CD4-positive, alpha-beta T cell treated with Interleukin-15 for 4 hours (primary cell): ENCODE measurements at places on chromosomes 6 and 20.

DNA sequence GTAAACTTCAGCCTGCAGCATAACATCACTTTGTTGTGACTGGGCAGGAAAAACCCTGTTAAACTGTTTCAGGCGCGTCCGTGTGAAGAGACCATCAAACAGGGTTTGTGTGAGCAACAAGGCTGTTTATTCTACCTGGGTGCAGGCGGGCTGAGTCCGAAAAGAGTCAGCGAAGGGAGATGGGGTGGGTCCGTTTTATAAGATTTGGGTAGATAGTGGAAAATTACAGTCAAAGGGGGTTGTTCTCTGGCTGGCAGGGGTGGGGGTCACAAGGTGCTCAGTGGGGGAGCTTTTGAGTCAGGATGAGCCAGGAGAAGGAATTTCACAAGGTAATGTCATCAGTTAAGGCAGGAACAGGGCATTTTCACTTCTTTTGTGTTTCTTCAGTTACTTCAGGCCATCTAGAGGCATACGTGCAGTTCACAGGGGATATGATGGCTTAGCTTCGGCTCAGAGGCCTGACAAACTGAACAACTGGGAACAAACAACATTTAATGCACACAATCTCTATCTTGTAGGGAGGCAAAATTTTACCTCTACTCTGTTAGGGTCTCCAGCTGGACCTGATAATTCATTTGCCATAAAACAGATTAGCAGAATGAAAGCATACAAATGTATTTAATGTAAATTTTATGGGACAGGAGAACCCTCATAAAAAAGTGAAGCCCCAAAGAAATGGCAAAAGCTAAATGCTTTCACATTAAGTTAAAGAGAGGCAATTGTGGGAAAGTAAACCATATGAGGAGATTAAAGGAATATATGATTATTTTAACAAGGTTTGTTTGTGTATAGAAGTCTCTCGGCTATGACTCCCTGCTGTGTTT, 58.3 kb upstream of the HFE start:
- no peak for DNase-seq

GRCh38 chr20:10179574-10180298, 38.9 kb upstream of the SNAP25 start:
- no peak for DNase-seq

- no peak for DNase-seq
Measured at GRCh38 chr6:140542863-140543262, 1168.4 kb upstream of the CITED2 start.

GRCh38 chr6:148509800-148510581, 167.4 kb downstream of the SASH1 start:
- DNase-seq, result no peak

DNA sequence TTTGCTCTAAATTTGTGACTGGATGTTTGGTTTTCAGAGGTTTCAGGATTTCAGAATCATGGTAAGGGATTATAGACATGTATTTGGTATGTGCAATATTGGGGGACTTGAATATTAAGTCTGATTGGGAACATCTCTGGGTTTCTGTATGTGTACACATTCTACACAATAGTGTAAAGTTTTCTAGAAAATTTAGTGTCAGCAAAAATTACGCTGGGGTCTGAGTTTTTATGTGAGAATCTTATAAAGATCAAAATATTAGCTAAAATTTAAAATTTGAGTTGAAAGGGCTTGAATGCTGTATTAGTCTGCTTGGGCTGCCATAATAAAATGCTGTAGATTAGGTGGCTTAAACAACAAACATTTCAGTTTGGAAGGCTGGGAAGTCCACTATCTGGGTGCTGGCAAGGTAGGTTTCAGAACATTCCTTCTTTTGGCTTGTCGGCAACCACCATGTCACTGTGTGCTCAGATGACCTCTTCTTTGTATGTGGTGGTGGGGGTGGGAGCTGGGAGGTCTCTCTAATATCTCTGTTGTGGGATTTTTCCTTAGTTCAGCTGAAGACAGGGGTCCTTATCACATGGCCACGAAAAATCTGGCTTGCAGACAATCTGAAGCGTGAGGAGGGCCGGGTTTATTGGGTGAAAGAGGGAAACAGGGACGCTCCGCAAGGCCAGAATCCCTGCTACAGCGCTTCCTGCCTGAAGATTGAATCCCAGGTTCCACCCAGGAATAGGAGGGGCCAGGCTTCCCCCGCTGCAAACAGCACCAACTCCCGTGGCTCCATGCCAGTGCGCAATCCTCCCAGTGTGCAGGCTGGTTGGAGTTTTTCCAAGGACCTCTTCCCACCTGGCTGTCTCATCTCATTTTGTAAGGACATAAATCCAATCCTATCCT, 299.7 kb downstream of the PLCB1 start:
- no peak for DNase-seq

GRCh38 chr6:158058171-158058651, 76.5 kb downstream of the SYNJ2 start:
- DNase-seq, result no peak

- no peak for DNase-seq
Measured at GRCh38 chr6:8888468-8888867, 453.1 kb upstream of the SLC35B3 start.

- no peak for DNase-seq
Measured at GRCh38 chr6:112224088-112224487, 30.3 kb downstream of the LAMA4 start.

DNA sequence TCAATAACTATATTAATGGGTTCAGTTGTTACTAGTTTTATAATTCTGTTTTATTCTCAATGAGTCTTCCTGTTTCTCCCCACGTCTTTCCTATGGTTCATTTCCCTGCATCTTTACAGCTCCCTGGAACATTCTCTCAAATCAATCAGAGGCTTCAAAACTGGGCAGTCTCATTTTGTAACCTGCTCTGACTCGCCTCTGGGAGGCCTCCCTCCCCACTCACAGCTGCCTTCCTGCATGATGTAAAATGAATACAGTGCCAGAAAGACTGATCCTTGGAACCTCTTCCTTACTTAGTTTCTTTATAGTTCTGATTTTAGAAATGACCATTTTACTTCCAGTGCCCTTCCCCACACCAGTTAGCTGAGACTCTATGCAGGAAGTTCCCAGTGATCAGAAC, 103.9 kb downstream of the ESR1 start:
- DNase-seq, result no peak

DNA sequence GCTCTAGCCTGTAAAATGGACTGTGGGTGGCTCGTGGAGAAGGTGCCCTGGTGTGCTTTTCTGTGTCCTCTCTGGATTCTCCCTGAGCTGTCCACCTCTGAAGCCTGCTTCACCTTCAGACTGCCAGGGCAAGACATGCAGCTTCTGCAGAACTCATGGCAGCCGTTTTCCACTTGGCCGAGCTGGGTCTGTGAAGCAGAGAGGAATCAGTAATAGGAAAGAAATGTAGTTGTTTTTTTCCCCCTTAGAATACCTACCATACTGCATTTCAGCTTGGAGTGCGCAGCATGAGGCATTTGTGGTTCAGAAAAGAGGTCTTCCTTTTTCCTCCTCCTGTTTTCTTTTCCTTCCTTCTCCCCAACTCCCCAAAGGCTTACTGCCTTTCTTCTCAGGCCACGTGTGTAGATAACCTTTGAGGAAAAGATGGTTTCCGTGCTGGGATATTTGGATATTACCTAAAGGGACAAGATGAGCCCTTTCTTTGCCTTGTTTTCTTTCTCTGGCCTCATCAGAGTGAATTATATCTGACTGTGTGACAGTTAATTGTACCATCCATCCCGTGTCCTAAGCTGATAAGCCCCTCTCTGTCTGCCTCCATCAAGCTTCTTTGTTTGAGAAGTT, 39.4 kb downstream of the RREB1 start:
- DNase-seq, result no peak

DNA sequence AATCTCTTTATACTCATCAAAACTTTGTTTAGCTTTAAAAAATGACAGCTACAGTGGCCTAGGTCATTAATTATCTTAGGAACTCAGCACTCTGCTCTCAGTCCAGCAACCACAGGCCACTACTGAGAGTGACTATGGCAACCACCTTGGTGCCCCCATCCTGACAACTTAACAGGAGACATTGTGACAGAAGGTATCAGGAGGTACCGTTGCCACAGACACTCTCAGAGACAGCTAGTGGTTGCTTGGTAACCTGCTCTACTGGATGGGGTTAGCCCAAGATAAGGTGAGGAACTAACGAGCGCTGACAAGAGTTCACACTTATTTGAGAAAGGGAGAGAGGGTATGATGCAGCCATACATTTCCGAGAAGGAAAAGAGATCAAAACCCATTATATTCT, 76.1 kb upstream of the TFAP2D start:
- no peak for DNase-seq

GRCh38 chr6:87705070-87705691, 3.1 kb upstream of the AKIRIN2 start:
- DNase-seq, result peak; percentile 31
